ENCODE measurements at places on chromosomes 7 and 10. TPM values are rescaled to one million over a fixed set of nuclear protein-coding genes. Genes with fewer than 3 reads are reported as not detected.

DNA sequence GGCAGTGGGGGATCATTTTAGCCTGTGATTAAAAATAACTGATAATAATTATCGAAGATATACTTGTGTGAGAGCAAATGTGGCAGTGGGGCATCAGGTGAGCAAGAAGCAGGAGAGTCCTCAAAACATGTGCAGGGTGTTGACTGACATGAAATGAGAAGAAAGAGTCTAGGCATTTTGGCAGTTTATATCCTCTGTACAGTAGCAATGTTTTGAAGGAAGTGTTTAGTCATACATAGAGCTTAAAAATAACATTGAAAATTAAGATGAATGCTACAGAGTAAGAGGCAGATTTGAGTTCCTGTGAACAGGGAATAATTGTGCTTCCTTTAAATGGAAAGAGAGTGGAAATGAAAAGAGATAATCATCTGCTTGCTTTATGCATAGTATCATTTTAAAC is 47.4 kb downstream of the VPS50 start:
- no peak for DNase-seq

- no peak for DNase-seq
Measured at GRCh38 chr7:29053105-29053872, 93.0 kb downstream of the CPVL start.

GRCh38 chr10:10492420-10492819 is 525.3 kb upstream of the CELF2 start:
- no peak for DNase-seq

GRCh38 chr7:70699271-70699670 is 432.7 kb upstream of the GALNT17 start:
- no peak for DNase-seq

Gene ARF5
- polyA plus RNA-seq: 129 TPM
